ENCODE measurements at places on chromosomes 11 and 22.

DNA sequence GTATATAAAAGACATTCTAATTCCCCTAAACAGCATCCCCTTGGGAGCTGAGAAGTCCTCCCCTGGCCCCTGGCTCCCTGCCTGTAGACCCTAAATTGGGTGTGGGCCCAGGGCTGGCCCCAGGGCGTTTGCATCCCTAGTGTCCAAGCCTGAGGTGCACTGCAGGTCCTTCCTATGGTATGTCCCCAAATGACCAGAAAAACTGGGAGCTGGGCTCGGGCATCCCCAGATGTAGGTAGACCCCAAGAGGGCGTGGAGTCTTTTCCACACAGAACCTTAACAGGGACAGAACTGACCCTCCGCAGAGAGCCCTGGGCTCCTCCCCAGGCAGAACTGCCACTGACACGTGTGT is 782 bp upstream of the OSBPL5 start:
- no peak for DNase-seq

DNA sequence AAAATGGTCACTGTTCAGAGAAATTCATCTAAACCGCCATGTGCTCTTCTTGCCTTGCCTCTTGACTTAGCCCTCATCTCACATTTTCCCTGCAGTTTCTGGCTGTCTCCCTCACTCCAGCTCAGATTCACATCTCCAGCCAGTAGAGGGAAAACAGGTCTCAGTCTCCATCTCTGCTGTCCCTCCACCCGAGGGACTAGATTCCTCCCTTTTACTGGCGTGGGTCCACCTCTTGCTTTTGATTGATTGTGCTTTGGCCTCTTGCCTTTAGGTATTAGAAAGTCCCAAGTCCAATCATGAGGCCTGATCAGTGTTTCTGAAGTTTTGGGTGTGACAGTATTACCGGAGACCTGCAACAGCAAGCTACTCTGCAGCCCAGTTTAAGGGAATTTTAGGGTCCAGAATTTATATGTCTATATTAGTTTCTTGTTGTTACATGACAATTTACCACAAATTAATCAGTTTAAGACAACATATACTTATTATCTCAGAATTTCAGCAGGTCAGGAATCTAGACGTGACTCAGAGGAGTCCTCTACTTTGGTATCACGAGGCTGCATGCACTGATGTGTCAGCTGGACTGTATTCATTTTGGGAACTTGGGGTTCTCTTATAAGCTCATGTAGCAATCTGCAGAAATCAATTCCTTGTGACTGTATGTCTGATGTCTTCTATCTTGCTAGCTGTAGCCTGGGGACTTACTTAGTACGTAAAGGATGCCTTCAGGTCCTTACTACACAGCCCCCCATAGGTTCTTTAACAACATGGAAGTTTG is 805.2 kb upstream of the CCDC90B start:
- DNase-seq: no peak

- peak; percentile 5 for DNase-seq
Measured at GRCh38 chr11:63839508-63840355, 822 bp downstream of the MARK2 start.

DNA sequence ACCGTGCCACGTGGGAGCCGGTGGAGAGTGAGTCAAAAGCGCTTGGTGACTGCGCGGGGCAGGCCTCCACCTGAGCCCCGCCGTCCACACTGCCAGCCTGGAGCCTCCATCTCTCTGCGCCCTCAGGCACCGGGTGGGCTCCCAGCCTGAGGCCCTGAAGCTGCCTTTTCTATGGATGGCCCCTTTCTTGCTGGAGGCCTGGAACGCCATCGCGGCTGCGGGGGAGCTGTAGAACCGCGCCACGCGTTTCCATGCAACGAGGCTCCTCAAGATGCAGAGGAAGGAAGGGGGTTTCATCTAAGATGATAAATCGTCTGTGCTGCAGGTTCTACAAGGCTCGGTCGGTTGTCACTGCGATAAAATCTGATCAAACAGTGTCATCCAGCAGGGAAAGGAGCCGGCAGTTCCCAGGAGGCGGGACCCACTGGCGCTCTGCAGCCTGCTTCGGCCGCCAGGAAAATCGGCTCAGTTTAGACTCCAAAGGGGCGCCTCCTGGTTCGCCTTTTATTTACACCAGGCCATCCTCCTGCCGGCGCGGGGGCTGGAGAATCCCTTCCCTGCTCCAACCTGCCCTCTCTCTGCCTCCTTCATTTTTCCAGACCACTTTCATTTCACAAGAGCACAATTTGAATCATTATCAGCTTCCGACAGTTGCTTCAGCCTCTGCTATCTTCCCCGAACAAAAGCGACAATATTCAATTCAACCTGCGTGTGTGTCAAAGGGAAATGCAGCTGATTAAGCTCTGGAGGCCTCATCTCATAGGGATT is 624.4 kb downstream of the BRD1 start:
- no peak for DNase-seq

- peak; percentile 88 for DNase-seq
Measured at GRCh38 chr11:8732748-8733241, 50.2 kb downstream of the RPL27A start.

Measured in fibroblast of skin of scalp (primary cell).